ENCODE measurements at places on chromosomes 7 and 10.

GRCh38 chr10:61071580-61071979, 127.6 kb upstream of the RHOBTB1 start:
- DNase-seq: no peak

DNA sequence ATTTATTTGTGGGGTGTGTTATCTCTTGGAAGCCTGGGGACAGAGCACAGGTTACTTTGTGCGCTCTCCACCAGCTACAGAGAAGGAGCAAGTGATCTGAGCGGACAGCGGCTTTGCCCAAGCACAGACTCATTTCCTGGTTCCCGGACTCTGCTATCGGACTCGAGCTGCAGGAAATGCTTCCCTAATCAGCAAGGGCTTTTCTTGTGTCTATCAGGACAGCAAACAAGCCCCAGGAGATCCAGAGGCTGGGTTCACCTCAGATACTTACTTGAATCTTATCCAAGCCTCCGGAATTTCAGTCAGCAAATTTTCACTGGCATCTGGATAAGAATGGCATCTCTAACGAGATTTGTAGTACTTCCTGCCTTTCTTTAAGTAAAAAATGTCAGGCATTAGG, 27.8 kb downstream of the MRC1 start:
- DNase-seq: no peak

DNA sequence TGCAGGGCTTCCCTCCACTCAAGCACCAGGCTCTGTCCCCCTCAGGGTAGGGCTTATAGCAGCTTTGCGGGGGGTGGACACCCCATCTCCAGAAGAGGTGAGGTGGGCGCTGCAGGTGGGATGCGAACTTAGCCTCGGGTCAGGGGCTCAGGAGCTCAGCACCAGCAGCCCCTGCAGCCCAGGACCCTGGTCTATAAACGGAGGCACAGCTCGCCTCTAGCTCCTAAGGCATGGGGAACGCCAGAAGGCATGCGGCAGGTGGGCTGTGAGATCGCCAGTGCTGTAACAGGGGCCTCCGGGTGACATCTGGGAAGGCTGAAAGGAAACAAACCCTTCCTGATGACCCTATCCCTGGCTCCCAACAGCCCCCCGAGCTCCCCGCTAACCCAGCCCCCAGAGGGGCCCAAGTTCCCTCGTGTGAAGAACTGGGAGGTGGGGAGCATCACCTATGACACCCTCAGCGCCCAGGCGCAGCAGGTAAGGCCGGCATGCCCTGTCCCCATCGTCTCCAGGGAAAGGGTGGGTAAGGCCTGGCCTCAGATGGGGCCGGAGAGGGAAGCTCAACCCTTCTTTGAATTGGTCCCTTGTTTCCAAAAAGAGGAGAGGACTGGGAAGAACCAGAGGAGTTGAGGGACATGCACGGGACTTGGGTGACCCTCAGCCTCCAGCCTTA, 4.2 kb downstream of the NOS3 start:
- no peak for DNase-seq

- no peak for DNase-seq
These were observed 110.1 kb downstream of the TNS3 start for GRCh38 chr7:47471831-47472230.

- no peak for DNase-seq
These were observed 110.0 kb downstream of the TACC2 start for GRCh38 chr10:122098924-122099323.

DNA sequence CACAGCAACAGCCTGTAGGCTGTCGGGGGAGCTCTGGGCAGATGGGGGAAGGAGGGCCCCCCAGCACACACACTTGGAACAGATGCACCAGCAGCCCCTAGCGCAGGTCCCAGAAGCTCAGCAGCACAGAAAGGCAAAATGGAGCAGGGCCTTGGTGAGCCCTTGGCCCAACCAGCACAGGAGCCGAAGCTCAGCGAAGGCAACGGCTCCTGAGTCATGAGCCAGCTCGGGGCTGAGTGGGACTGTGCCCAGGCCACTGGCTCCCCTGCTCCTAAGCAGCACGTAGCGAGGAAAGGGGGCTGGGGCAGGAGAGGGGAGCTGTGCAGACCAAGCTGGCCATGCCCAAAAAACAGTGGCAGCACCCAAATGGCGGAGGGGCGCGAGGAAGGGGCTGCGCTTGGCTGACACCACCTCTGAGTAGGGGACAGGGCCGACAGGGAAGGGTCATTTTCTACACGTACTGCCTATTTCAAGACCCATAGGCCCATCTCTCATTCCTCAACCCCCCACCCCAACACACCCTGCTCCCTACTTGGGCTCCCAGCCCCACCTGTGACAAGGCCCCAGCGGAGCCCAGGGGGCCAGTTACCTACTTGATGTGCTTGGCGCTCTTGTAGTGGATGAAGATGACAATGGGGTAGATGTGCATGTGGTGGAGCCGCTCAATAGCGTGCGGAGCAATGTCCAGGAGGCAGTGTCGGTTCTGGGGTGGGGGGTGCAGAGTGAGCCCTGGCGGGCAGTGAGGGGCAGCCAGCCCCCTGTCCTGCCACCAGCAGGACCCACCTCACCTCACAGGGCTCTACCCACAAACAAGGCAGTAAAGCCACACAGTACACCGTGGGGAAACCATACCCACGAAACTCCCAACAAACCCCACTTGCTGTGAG, 132.1 kb downstream of the DLG5 start:
- DNase-seq: no peak

DNA sequence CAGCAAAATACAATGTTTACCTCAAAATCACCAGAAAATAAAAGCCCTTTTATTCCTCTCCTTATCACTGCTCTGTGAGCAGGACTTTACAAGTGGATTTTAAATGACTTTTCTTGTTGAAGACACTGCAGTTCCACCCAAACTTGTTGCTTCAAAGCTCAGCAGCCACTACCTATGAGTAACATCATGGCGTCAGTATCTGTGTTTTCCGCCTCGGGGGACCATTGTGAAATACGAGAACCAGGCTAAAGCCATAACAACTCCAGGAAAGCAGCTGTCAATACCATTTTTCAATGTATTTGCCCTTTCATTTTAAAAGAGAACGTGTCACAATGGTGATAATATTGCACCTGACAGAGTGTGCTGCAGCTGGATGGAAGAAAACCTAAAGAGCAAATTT, 284.0 kb upstream of the RNF32 start:
- no peak for DNase-seq

- DNase-seq: peak; percentile 3
These were observed 28.0 kb downstream of the PRSS2 start for GRCh38 chr7:142798451-142799436.

DNA sequence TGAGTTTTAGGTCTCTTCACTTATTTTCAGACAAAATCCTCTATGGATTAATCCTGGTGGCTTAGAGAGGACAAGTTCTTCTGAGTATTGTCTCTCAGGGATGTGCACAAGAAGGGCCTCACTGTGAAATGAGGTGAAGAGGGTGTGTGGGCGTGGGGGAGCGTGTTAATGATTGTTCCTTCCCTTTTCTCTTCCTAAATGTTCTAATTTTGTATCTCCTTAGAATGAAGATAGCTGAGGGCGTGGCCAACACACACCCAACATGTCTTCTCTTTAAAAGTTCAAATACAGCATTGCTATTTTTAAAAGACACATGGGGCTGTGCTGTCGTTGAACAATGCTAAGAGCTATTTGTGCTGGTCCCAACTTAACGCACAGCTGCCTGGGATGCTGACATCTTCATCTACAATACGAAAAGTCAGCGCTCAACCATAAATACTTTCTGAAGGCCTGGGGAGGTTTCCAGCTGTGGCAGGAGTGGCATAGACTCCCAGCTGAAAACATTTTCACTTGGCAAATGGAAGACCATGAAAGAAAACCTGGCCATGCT, 135.9 kb downstream of the JCAD start:
- no peak for DNase-seq

DNA sequence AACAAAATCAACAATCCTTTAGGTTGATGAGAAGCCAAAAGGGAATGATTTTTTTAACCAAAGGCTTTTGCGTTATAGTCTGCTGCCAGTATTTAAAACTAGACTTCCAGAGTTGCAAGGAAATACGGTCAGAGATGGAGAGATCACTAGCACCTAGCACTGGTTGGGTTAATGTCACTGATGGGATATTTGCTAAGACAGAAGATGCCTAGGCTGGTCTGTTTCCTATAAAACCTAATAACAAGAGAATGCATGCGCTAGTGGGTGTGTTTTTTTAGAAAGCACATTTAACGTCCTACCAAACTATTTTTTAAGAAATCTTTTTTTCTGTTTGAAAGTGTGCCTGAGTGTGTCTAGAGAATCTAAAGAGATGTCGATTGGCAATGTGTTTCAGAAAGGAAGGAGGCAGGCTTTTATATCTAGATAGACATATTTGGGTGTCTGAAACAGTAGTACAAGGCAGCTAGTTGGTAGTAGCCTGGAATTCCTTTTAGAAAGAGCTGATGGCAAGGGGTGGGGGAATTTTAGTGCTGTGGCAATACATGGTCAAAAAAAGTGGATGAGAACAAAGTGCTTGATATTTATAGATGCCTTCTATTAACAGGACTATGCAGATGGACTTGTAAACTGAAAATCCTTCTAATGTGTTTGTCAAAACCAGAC, 863 bp downstream of the CALD1 start:
- no peak for DNase-seq

GRCh38 chr10:63416376-63416775, 49.4 kb downstream of the JMJD1C start:
- DNase-seq: no peak

DNA sequence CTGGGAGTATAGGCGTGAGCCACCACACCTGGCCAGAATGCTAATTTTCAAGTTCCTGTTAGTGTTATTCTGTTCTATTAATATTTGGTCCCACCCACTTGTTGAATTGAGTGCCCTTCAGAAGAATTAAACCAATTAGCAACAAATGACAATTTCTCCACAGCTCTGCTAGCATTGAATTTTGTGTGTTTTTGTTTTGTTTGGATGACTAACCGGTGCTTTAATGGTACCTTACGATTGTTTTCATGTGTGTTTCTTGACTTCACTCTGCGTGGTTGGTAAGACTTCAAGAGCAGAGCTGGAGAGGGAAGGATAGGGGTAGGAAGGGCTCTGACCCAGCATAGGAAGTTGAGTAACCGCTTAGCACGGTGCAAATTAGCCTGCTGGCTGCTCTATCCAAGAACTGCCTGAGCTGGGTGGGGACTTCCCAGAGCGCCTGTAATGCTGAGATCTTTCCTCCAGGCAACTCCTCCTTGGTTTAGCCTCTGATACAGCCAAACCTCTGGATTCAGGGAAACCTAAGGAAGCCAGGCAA, 4.6 kb downstream of the ARPC1B start:
- DNase-seq: no peak

GRCh38 chr10:72525689-72526088, 100.2 kb downstream of the MICU1 start:
- no peak for DNase-seq

- no peak for DNase-seq
These were observed 347.5 kb downstream of the GPR158 start for GRCh38 chr10:25522294-25522693.
